Stimulated activated CD4-positive, alpha-beta T cell treated with anti-CD3 and anti-CD28 coated beads, Interleukin-1b, Interleukin-23, amount 100 ng/mL, for 24 hours (primary cell): ENCODE measurements at places on chromosomes 13 and 19.

- no peak for DNase-seq
These were observed 25.3 kb downstream of the ESD start for GRCh38 chr13:46771693-46772092.

GRCh38 chr13:24056616-24057137, 103.8 kb upstream of the SPATA13 start:
- no peak for DNase-seq

- no peak for DNase-seq
These were observed 17.8 kb downstream of the LMTK3 start for GRCh38 chr19:48493718-48494401.

DNA sequence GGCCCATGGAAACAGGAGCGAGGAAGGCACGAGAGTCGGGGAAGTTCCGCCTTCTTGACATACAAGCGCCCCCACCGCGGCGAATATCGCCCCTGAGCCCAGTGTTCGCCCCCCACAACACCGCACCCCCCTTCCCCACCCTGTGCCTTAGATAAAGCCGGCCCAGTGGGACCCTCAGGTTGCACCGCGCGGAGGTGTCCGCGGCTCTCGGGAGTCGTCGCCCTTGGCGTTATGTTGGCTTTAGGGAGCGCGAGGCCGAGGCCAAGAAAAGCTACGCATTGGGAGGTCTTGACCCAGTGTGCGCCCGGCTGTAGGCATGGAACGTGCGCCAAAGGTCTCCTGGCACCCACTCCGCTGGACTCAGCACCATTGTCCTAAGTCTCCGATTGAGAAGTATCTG, 603 bp upstream of the ZNF132 start:
- no peak for DNase-seq

- DNase-seq: no peak
These were observed 146.9 kb downstream of the TEX29 start for GRCh38 chr13:111467111-111467890.

DNA sequence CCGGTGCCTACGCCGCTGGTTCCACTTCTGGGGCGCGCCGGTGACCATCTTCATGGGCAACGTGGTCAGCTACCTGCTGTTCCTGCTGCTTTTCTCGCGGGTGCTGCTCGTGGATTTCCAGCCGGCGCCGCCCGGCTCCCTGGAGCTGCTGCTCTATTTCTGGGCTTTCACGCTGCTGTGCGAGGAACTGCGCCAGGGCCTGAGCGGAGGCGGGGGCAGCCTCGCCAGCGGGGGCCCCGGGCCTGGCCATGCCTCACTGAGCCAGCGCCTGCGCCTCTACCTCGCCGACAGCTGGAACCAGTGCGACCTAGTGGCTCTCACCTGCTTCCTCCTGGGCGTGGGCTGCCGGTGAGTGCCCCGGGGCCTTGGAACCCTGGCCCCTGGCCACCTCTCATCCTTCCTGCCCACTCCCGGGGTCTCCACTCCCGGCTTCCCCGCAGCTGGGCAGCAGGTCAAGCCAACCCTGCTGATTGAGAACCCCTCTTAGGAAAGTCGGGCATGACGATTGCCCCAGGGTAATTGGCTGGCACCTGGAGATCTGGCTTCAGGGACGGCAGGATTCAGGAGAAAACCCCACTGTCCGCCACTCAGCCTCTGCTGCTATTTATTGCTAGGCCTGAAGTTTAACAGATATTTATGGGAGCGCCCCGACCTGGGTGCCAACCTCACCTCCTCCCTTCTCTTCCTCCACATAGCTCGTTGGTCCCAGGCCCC, 39.1 kb downstream of the TRPM4 start:
- DNase-seq: no peak

DNA sequence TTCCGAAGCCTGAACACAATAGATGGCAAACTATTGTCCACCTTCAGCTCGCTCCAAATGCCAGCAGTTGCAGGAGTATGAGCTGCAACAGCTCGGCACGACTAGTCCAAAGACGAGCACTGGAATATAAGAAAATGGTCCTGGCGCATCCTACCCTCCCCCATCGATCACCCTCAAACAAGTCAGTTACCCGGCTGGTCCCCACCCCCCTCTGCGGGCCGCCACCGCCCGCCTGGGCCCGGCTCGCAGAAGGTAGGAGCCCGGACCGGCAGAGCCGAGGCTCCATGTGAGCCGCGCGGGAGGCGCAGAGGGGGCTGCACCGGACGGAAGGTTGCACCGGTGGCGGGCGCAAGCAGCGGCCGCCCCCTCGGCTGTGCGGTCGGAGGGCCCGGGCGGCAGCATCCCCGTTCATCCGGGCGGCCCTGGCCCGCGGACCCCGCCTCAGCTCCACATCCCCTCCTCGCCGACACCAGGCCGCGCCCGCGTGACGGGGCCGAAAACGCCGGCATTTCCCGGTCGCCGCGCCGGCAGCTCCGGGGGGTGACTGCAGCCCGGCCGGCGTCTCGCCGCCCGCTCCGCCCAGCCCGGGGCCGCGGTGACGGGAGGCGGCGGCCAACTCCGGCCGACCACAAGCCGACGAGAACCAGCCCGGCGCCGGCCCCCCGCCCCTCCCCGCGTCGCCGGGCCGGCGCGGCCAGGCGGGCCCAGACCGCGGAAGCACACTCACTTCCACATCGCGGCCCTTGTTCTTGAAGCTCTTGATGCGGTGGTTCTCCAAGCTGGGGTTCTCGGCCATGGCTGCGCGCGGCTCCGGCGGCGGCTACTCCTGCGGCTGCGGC, 552 bp downstream of the KPNA3 start:
- DNase-seq: peak; percentile 30

GRCh38 chr13:72652681-72653080, 74.7 kb downstream of the MZT1 start:
- no peak for DNase-seq

DNA sequence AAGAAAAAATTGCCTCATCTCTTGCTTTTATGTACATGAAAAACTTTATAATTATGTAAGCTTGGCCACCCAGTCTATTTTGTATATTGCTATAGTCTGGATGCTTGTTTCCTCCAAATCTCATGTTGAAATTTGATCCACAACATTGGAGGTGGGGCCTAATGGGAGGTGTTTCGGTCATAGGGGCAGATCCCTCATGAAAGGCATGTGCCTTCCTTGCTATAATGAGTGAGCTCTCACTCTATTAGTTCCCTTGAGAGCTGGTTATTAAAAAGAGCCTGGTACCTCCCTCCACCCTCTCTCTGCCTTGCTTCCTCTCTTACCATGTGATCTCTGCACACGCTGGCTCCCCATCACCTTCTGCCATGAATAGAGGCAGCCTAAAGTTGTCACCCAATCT, 1005.1 kb downstream of the PCDH9 start:
- DNase-seq: no peak

GRCh38 chr19:41299046-41299754, 10.8 kb upstream of the CCDC97 start:
- no peak for DNase-seq

DNA sequence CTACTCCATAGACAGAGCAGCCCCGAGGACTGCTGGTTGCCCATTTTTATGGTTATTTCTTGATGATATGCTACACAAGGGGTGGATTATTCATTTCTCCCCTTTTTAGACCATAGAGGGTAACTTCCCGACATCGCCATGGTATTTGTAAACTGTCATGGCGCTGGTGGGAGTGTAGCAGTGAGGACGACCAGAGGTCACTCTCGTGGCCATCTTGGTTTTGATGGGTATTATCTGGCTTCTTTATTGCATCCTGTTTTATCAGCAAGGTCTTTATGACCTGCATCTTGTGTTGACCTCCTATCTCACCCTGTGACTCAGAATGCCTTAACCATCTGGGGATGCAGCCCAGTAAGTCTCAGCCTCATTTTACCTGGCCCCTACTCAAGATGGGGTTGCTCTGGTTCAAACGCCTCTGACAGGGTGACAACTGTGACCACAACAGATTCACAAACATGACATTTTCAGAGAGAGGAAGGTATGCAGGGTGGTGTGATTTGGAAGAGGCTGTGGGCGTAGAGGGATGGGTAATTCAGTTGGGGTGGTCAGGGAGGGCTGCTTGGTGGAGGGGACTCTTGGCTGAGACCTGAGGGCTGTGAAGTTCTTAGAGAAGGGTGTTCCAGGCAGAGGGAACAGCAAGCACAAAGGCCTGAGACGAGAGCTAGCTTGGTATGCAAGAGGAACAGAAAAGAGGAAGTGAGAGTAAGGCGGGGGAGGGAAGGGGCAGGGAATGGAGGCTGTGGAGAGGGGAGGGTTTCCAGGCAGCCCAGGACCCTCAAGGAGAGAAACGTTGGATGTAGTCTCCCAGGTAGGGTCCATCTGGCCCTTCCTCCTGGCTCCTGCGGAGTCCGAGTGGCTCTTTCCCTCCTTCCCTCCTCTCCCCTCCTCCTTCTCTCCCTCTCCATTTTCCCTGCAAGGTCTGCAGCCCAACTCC, 23.5 kb downstream of the FAM187B start:
- no peak for DNase-seq

DNA sequence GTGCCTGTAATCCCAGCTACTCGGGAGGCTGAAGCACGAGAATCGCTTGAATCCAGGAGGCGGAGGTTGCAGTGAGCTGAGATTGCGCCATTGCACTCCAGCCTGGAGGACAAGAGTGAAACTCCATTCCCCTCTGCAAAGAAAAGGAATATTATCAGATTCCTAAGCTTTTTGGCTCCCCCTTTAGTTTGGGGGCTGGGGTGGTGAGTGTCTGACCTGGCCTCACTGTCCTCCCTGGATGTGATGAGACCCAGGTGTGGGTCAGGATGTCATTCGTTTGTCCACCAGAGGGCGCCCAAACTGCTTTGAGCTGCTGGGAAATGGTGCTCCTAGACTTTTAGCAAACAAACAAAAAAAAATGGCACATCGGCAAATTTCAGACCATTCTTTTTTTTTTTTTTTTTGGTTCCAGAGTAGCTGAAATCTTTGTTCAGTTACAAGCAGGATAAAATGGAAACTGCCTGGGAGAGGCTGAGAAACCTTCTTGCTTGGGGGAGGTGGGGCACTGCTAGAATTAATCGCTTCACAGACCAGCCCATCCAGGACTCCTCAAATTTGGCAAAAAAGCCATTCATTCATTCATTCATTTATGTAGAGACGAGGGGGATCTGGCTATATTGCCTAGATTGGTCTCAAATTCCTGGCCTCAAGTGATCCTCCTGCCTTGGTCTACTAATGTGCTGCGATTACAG, 29.4 kb downstream of the SPC24 start:
- DNase-seq: peak; percentile 68

- no peak for DNase-seq
These were observed at the start of gene SACS for GRCh38 chr13:23433171-23434153. Gene SACS (minus strand): TSS chr13:23433702. CDS start chr13:23411239, 22,463 bp downstream.

DNA sequence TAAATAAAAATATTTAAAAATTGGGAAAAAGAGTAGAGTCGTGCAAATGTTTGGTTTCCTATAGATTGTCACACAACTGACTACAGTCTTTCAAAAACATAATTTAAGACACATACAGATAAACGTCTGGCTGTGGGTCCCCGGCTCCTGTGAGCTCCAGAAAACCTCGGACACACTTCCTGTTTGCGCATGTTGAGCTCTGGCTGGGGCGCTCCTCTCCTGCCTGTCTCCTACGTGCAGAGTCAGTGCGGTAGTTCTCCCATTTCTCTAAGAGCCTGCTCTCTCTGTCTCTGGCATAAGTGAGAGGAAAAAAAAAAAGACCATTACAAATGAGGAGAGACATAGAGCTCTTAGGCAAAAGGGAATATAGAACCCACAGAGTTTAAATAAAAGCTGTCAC, 128.2 kb upstream of the OBI1 start:
- no peak for DNase-seq

- DNase-seq: no peak
These were observed 2374.6 kb downstream of the PCDH9 start for GRCh38 chr13:64855506-64855905.

DNA sequence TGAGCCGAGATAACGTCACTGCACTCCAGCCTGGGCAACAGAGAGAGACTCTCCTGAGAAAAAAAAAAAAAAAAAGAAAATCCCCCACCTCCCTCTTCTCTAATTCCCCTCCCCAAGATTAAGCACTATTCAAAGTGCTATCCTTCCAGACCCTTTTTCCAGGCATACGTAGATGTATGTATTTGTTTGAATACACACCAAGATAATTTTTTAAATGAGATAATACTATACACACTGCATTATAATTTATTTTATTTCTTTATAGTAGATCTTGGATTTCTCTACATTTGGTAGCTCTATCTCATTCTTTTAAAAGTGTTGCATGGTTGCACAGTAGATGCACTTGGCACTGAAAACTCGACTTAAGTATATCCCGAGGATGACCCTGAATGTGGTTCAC, 32.5 kb downstream of the CAB39L start:
- DNase-seq: no peak

- no peak for DNase-seq
These were observed 289.9 kb downstream of the DACH1 start for GRCh38 chr13:71577127-71577526.

DNA sequence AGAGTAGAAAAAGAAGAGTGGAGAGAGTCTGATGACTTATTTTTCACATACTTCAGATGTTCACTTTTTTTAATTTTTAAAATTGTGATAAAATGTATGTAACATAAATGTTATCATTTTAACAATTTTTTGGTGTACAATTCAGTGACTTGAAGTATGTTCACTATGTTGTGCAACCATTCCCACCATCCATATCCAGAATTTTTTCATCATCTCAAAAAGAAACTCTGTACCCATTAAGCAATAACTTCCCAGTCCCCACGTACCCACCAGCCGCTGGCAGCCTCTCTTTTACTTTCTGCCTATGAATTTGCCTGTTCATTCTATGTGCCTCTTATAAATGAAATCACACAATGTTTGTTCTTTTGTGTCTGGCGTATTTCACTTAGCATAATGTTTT, 43.3 kb downstream of the SKA3 start:
- no peak for DNase-seq

- DNase-seq: no peak
These were observed 8.1 kb downstream of the ATG4D start for GRCh38 chr19:10551698-10552301.

DNA sequence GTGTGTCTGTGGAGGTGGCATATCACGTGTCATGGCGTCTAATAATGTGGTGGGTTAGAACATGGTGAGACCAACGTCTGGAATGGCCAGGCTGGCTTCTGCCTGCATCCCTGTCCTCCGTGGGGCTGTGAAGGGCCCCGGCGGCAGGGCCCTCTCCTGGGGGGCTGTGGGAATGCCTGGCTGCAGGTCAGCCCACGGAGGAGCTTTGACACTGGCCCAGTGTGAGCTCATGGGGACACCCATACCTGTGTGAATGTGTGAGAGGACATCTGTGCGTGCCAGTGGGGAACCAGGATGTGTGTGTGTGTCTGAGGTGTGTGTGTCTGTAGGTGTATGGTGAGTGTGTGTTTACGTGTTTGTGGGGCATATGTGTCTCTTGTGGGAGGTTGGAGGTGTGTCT, 300.1 kb downstream of the TEX29 start:
- DNase-seq: no peak

DNA sequence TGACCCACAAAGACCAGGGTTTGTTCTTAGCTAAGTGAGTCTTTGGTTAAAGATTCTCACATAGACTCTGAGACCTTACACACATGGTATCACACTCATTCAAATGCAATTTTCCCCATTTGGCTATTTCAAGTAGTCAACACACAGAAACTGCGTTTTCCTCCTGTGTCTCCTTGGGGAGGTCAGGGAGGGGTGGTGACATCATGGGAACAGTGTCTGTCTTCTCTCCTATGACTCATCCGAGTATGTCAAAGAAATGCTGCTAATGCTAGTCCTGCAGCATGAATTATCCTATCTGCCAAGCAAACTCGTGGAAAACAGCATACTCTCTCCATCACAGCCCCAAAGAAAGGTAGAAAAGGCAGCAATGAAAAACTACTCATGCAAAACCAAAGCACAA, 100.2 kb downstream of the ENOX1 start:
- DNase-seq: no peak

- DNase-seq: no peak
These were observed 1.4 kb downstream of the ZNF324 start for GRCh38 chr19:58468216-58468839.

- no peak for DNase-seq
These were observed 49.7 kb downstream of the ESD start for GRCh38 chr13:46747031-46747820.
